Fibroblast of upper back skin (primary cell): ENCODE measurements at places on chromosomes 6 and 20.

GRCh38 chr6:75084018-75084417, 121.8 kb downstream of the COL12A1 start:
- DNase-seq: no peak

DNA sequence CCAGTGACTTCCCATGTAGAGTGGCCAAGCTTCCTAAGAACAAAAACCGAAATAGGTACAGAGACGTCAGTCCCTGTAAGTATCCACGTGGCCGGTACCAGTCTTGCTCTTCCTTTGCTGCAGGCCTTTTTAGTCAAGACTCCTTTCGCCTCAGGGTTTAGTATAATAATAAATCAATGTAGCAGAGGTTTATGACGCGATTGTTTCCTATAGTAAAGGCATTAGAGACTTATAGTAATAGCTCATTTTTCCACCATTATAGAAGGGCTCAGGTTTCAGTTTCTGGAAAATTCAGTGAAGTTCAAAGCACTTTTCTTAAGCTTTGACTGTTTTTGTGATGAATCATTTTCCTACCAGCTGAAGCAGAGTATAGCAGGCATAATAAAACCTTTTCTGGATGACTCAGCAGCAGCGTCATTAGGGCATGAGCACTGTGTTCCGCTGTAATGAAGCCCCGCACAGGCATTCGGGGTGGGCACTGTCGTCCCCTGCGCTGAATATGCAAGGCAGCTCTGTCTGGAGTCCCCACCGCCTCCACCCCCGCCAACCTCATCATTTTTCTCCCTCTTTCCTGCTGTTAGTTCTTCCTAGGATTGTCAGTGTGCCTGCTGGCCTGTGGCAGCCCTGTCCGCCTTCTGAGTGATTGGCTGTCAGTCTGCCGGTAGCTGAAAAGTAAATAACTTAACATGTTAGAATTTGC, 51.3 kb downstream of the PTPN1 start:
- peak; percentile 97 for DNase-seq

- peak; percentile 52 for DNase-seq
Observed at GRCh38 chr6:144566868-144567615, 281.9 kb downstream of the UTRN start.

DNA sequence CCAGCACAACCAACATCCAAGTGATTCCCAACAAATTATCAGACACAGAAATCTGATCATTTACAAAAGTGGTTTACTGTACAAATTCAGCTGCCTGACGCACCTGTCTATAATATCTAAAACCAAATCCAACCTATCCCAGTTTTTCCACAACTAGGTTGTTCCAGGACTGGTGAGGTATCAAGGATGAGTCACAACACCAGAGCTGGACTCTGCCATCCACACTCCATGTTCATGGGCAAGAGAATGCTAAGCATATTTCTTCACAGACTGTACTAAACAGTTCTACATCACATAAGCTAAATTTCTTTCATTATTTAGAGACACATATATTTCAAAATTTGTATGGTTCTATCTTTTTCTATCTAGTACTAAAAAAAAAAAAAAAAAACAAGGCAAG, 141.6 kb downstream of the BTBD9 start:
- no peak for DNase-seq

GRCh38 chr20:58824843-58825242, 25.9 kb downstream of the GNAS-AS1 start:
- DNase-seq: no peak

DNA sequence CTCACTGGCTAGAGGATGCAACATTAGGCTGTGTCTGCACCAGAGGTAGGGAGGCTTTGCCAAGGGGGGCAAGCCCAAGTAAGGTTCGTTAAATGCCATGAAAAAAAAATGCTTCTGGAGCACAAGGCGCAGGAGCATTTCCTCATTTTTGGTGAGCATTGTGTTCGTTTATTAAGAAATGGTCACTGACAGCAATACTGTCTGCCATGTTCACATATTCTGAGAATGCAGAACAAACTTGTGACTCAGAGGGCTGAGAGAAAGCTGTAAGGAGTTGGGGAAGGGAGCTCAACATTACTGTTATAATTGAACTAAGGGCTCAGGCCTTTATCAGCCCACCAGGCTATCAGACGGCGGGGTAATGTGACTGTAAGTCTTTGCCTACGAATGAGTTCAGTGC, 465.4 kb upstream of the BTBD3 start:
- peak; percentile 60 for DNase-seq

DNA sequence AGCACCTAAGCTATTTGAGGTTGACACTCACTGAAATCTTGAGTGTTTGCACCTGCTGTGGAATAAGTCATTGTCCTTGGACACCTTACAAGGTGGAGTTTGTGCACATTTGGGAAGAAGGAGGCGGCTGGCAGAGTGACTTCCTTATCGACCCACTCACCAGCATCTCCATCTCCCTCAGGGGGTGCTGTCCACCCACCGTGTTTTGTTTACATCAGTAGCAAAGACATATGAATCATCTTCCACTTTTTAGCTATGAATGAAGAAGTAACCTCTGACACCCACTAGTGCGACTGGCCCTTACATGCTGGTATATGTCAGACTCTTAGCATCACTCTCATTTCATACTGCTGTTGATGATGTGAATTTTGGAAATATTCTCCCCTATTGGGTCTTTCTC, 119.5 kb upstream of the SGK1 start:
- DNase-seq: peak; percentile 33

DNA sequence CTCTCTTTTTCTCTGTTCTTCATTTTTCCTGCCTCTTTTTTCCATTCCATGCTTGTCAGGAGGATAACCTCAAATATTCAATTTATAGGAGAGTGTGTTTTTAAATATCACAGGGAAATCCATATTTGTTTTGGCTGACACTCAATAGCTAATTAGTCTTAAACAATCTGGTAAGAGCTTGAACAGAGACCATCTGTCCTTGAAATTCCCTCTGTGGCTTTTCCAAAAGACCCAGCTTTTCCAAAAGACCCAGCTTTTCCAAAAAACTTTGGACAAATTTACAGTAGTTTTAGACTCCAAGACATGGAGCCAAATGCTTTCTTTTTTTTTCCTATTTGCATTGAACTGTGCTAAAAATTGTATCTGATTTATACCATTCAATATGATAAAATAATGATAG, 127.4 kb upstream of the FAM83B start:
- no peak for DNase-seq

DNA sequence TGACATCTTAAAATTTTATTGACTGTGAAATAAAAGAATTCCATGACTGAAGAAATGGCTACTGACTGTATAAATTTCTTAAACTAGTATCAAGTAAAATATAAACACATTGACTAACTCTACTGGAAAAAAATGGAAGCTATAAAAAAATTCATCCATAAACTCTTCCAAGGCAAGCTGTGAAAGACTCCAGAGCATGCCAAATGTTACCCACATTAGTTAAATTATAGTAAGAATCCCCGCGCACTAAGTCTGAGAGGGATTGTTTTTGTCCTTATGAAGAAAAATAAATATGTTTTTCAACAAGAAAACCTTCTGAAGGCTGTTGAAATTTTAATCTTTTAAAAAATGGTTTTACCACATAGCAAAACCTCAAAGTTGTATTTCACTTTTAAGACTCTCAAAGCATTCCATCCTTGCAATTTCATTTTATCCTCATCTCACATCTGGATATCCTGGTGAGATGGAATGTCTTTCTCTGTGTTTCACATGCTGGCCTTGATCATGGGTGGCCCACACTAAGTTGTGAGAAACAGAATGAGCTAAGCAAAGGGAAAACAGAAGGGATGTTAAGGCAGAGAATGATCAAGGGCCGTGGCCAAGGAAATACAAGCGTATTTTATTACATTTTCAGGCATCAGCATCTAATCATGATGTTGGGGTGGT, 732.5 kb downstream of the KIF16B start:
- peak; percentile 67 for DNase-seq

- peak; percentile 81 for DNase-seq
Observed at GRCh38 chr6:32113386-32114352, 4.5 kb upstream of the TNXB start.

DNA sequence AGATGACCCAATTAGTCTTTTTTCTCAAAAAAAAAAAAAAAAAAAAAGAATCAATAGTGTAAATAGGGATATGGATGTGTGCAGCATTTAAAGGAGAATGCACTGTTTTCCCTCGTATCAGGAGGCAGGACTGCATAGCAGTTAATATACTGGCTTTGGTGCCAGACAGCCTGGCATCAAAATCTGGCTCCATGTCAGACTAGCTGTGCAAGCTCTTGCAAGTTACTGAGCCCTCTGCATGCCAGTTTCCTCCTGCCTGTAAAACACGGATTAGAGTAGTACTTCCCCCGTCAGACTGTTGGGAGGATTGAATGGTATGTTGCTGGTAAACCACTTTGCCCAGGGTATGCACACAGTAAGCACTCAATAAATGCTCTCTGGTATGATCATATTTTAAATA, 594.2 kb upstream of the CHD6 start:
- no peak for DNase-seq

- no peak for DNase-seq
Observed at GRCh38 chr20:2162125-2162822, 60.6 kb downstream of the STK35 start.

DNA sequence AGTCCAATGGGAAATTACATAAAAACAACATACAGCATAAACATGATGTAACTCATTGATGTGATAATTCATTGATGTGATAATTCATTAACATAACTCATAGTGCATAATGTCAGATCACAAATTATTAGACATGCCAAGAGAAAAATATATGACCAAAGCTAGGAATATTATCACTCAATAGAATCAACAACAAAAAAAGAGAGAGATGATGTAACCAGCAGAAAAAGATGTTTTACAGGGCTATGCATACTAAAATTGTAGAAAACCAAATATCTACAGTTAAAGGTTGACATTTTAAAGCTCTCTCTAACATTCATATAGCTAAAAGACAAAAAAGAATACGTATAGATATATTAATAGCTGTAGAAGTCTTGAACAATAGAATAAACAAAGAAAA, 1067.2 kb upstream of the ADGRB3 start:
- DNase-seq: no peak

GRCh38 chr6:125020385-125020784, 58.1 kb downstream of the RNF217 start:
- DNase-seq: peak; percentile 47

GRCh38 chr20:46246559-46246958, 61.7 kb downstream of the CDH22 start:
- DNase-seq: no peak

DNA sequence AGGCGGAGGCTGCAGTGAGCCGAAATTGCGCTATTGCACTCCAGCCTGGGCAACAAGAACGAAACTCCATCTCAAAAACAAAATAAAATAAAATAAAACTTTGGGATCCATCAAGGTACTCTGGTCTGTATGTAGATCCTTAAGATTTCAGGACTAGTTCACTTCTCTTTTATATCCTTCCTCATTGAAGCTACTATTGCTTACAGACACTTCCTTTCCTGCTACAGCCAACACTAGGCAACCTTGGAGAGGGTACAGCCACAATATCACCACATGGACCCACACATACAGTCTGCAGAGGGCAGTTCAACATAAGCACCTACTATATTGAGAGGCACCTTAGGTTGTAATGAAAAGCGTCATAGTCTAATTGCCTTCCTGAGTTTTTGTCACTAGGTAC, 113.3 kb downstream of the ATXN1 start:
- DNase-seq: no peak

DNA sequence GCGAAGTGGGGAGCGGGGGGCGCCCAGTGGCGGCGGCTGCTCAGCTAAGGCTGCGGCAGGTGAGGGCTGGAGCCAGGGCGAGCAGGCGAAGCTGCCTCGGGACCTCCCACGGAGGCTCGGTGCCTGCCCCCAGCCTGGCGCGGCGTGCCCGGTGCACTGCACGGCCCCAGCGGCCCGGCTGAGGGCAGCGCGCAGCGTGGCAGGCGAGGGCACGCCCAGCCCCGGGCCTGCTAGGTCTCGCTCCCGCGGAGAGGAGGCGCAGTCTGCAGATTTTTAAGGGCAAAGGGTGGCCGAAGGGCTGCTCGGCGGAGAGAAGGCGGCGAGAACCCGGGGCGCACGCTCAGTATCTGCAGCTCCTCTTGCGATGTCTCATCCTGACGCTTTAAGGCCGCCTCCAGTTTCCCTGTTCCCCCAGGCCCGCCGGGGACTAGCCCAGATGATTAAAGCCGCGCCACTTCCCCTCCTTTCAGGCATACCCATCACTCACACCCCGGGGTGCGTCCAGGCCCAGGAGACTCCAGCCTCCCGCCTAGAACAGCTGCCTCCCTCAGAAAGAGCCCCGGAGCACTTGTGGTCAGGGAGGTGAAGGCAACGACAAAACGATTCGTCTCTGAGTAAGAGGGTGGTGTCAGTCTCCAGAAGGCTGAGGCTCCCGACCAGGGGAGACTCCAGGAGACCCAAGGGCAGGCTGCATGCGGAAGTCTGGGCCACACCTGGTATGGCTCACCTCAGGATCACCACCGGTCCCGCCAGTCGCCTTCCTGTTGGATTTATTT, at the start of gene FERMT1:
Gene FERMT1 (minus strand): TSS at position 158 of the 776 bp plus-strand sequence. CDS start 3,476 bp downstream, outside the sequence.
- peak; percentile 46 for DNase-seq

- DNase-seq: peak; percentile 82
Observed at GRCh38 chr6:28648035-28648877, 122.6 kb downstream of the GPX5 start.

GRCh38 chr6:30590509-30590908, 19.3 kb downstream of the ABCF1 start:
- DNase-seq: no peak

DNA sequence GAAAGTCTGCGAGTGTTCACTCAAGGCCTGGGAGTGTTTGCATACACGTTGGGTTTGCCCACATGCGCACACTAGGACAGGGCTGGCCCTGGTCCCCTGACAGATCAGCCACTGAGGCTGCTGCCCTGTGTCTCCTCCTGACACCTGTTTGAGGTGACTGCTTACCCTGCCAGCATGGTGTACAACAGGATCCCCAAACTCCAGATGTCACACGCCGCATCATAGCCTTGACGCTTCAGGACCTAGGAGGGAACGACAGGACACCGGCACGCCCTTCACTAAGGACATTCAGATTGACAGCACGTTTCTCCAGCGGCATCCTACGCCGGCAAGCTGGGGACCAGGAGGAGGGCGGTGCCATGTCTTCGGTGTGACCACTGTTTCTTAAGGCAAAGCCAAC, 37.0 kb upstream of the MPC1 start:
- no peak for DNase-seq
